GM13976 (cell line): ENCODE measurements at places on chromosomes 13 and 19.

DNA sequence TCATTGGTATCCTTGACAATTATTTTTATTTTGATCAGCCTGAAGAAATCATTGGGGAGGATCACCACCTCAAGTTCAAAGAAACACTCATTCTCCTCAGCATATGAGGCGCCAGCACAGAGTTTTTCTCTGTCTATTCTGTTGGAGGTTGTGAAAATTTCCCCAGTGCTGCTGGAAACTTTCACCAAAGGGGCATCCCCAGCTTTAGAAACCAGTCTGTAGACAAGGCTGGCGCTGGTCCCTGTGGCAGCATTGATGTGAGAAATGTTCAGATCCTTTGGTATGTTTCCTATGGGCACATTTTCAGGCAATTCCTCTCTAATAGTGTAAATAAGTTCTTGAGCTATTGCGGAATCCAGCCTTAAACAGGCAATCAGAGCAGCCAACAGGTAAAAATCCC, 2.1 kb downstream of the PCDH9 start:
- DNase-seq = no peak

- DNase-seq = peak; percentile 51
Observed at GRCh38 chr13:24625870-24626849, 54.0 kb upstream of the ATP12A start.

DNA sequence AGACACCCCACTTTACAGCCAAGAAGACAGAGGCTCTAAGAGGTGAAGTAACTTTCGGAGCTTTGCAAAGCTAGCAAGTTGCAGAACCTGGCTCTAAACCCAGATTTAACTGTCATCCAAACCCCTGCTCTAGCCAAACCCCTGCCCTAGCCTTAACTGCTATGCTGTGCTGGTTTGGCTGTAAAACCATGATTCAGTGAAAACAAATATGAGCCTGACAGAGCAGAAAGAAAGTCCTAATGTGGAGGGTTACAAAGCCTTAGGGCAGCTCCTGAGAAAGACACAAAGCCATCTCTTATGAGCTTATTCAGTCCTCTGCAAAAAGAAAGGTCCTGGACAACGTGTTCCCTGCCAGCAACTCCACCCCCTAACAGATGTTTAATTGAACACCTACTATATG, 172.8 kb downstream of the KATNAL1 start:
- DNase-seq = no peak

- DNase-seq = no peak
Observed at GRCh38 chr19:14096272-14096992, 5.9 kb upstream of the SAMD1 start.

DNA sequence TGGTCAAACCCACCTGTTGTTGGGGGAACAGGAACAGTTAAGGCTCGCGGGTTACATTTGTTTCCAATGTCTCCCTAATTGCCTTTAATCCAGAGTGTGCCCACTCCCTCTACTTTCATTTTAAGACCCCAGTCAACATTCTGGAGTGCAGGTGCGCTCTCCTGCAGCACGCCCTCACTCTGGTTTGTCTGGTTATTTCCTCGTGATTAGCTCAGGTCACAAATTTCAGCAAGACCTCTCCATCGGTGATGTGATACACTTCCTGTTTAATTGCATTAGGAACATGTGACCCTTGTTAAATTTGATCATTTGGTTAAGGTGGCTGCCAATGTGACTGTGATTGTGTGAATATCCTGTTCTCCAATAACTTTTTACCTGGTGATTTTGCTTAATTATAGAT, 53.0 kb downstream of the TEX29 start:
- DNase-seq = no peak

GRCh38 chr19:6529937-6530385, 865 bp upstream of the TNFSF9 start:
- DNase-seq = no peak

- DNase-seq = no peak
Observed at GRCh38 chr13:52975969-52976368, 52.6 kb upstream of the OLFM4 start.

GRCh38 chr13:91399189-91400062, 1.0 kb downstream of the GPC5 start:
- peak; percentile 9 for DNase-seq

- no peak for DNase-seq
Observed at GRCh38 chr19:15196360-15197005, 4.3 kb downstream of the NOTCH3 start.

GRCh38 chr13:80873589-80873988, 532.7 kb upstream of the SPRY2 start:
- peak; percentile 23 for DNase-seq

GRCh38 chr19:35143231-35143715, at the start of gene FXYD7:
Gene FXYD7 (plus strand): TSS chr19:35143255. CDS start chr19:35143334, 79 bp downstream.
- DNase-seq = no peak

- peak; percentile 18 for DNase-seq
Observed at GRCh38 chr13:101416181-101417042, at the start of gene NALCN. Gene NALCN (minus strand): TSS chr13:101416508. CDS start chr13:101399126, 17,382 bp downstream.

- no peak for DNase-seq
Observed at GRCh38 chr13:31468114-31468902, 268.5 kb downstream of the B3GLCT start.

DNA sequence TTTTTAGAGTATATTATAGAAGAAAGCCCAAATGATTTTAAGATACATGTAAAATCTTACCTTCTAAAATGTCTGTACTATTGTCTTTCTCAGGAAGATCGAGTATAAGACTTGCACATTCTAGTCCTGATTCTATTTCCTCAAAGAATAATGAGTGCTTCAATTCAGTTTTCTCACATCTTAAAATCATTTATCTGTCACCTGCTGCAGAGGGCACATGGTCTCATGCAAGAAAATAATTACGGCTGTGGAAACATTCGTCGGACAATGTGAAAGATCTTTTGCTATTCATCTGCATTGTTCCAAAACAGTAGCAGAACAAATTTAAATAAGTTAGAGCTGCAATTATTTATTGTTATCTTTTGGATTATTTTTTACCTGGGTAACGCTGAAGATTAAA, 1403.5 kb downstream of the PCDH9 start:
- DNase-seq = no peak

- DNase-seq = no peak
Observed at GRCh38 chr19:9786342-9786741, 17.8 kb upstream of the ZNF846 start.

- peak; percentile 45 for DNase-seq
Observed at GRCh38 chr13:99258946-99259345, 767 bp upstream of the GPR18 start.

DNA sequence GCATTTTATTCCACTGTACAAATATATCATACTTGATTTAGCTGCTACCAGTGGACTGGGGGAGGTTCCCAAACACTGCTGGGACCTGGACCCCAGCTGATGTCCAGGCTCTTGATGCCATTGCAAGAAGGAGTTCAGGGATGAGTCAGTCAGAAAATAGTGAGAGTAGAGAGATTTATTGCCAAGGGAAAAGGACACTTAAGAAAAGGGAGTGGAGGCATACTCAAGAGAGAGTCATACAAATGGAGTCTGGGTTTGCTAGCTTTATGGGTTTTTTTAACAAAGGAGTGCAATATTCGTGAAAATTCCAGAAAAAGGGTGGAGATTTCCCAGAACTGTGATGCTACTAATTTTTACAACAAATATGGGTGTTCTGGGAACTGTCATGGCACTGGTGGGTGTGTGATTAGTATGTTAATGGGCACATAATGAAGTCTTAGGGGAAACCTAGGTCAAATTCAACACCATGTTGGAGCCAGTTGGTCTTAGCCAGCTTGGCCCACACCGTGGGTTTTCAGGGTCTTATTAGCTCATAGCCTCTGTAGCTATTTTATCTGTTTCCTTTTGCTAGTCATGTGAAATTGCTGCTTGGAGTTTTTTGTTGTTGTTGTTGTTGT, 36.2 kb downstream of the GPC6 start:
- DNase-seq = no peak

- DNase-seq = no peak
Observed at GRCh38 chr19:28519218-28519779, 693.7 kb downstream of the UQCRFS1 start.

DNA sequence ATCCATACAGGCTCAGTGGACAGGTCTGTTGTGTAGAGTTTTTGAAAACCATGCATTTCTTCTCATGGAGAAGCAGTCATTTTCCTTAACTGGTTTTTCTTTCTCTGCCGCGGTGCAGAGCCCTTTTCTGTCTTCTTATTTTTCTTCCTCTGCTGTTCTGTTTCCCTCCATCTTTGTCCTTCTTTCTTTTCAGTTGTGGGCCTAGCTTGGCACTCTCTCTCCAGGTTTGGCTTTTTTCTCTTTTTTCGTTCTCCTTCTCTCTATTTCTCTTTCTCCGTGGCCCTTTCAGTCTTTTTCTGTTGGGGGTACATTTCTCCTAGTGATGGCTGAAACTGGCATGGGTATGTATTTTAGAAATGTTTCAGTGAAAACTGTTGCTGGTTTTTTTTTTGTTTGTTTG, 24.1 kb downstream of the NFIX start:
- DNase-seq = no peak

- no peak for DNase-seq
Observed at GRCh38 chr19:44635581-44636438, 7.9 kb upstream of the PVR start.

DNA sequence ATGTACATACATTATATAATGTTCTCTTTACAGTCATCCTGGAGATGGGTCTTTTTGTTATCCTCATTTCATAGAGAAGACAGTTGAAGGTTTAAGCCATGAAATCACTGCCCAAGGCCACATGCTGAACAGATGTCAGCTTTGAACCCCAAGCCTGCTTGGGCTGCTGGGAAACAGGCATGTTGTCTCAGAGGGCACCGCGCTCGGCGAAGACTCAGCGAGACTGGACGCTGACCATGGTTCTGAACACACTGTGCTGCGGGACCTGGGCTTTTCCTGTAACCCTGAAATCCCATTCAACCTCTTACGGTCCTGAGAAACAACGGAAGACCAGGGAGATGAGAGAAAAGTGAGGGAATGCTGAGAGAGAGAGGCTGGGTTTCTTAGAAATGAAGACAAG, 27.3 kb downstream of the LRFN3 start:
- no peak for DNase-seq

DNA sequence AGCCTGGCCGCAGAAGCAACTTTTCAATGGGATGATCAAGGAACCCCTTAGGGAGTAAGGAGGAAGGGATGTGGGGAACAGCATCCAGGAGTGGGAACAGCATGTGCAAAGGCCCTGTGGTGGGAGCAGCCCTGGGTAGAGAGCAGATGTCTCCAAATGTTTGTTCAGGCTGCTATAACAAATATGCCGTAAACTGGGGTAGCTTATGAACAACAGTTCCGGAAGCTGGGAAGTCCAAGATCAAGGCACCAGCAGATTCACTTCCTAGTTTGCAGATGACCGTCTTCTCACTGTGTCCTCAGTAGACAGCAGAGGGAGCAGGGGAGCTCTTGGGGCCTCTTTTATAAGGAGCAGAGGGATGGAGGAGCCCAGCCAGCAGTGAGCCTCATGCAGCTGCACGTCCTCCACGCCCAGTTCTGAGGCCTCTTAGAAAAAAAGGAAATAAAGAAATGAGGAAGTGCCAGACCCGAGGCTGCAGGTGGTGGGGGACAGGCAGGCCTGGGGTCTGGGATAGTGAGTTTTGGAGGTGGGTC, 4.2 kb upstream of the LRRC25 start:
- peak; percentile 67 for DNase-seq

DNA sequence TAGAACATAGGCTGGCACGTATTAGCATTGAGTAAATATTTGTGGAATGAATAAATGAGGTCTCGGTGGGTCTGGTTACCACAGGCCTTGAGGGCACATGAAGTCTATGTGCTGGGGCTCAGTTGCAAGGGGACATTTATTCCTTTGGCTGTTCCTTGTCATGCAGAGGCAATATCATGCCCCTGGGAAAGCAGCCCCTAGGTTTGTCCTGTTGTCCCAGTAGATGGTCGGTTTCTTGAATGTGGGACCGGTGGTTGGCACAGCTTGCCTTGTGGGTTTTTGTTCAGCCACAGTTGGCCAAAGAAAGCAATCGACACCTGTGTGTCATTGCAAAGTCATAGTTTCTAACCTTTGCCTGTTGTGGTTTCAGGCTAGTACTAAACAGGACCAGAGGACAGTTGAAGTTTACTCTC, 24.7 kb upstream of the GPR183 start:
- no peak for DNase-seq

DNA sequence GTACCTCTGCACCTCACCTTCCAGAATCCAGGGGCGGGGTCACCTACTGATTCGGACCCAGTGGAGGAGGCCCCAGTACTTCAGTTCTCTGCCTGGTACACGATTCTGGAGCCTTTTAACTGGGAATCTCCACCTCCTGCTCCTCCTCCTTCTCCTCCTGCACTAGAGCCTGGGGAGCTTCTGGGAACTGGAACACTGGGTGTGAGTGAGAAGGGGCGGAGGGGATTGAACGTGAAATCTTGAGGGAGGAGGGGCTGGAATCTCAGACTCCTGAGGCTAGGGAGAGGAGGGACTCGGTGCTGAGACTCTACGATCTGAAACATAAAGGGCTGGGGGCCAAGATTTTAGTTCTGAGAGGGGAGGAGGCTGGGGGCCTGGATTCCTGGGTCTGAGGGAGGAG, at the start of gene KLK8:
KLK8 (minus strand) TSS at position 90 of the 400 bp plus-strand sequence. CDS start 437 bp downstream, outside the sequence.
- DNase-seq = no peak

DNA sequence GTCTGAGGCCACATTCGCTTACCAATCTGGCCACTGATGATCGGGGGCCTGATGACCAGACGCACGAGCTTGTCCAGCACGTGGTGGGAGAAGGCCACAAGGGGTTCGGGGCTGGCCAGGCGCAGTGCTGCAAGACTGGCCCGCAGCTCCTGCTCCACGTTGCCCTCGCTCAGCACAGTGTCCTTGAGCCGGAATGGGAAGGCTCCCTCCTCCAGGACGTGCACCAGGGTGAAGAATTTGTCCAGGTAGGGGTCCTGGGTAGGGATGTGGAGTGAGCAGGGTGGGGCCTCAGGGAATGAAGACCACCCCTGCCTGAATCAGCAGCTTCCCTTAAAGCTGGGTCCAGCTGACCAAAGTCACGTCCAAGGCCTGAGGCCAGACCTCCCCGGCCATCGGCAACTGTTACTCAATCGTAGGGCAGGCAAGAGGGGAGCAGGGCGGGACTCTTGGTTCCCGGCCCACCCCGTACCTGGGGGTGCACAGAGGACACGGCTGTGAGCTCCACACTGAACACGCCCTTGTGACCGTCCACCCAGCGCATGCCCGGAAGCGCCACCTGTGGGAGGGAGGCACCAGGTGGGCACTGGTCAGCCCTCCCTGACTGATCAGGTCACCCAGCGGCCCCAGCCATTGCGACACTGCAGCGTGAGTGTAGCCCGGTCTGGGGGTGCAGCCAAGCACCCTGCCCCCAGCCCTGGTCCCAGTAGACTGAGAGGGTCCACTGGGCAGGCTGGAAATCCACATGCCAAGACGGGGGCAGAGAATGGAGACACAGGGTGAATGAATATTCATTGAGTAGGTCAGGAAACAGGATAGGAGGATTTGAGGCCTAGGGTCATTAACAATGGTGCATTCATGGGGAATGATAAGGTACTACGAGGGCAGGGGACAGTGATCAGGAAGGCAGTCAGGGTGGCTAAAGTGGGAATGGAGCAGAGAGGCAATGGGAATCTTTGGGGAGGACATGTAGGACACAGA, 2.8 kb upstream of the ANGPTL8 start:
- DNase-seq = no peak
